ENCODE measurements at places on chromosomes 12 and 14.

- no peak for DNase-seq
These were observed 673.9 kb downstream of the FLRT2 start for GRCh38 chr14:86203843-86204242.

DNA sequence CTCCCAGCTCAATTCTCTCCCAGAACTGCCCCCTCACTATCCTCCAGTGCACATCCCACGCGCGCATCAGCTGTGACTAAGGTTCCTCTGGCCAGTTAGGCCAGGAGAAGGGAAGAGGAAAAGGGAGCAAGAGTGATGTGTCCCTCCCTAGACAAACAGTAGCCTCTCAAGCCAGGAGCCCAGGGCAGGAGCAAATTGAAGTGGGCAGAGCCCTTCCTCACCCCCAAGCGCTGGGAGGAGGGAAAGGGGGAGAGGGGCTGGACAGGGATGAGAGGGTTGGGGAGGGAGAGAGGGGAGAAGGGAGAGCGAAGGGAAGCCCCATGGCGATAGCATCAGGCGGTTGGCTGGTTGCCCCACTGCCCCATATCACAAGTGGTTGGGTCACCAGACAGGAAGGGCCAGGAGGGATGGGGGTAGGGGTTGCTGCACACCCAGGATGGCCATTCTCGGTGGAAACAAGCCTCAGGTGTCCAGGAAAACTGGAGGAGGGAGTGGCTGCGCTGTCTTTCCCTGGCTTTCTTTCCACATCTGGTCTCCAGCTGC lies 1.1 kb downstream of the CD63 start:
- no peak for DNase-seq

DNA sequence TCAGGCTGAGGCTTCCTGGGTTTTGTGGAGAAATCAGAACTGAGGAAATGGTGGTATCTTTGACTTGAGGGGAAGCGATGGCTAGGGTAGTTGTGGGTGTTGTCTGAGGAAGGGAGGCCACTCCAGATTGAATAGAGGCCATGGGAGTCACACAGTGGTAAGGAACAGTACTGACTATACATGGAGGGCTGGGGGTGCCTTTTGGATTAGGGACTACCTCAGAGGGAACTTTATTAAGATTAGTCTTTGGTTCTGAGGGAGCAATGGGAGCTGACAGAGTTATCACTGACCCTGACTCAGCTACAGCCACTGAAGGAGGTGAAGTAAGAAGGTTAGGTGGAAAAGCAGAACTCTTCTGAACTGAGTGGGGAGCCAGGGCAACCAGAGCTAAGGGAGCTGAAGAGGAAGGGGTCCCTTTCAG lies 4.4 kb downstream of the NACA start:
- no peak for DNase-seq

DNA sequence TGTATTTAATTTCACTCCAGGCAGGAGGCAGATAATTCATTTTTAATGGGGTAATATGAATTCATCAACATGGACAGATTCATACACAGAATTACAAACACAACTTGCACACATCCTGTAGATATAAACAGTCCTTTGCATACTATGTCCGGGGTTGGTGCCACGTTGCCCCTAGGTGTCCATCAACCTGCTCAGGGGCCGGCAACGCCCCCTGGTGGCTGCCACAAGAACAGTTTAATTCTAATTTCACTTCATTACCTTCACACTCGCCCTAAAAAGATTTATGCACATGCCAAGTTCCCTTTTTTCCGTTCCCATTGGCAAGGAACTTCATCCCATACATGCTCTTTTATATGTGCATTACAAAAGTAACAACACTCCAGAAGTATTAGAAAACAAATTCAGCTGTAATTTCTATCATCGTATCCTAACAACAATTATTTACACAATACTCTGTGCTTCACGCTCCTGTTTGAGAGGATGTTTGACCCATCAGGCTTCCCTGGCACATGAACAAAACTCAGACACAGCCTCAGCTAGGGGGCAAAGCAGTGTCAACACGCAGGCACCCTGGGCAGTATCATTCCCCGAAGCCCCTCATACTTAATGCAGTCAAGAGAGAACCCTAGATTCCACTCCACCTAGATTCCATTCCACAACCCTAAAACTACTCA lies 15.5 kb downstream of the MANSC1 start:
- DNase-seq, result peak; percentile 34

DNA sequence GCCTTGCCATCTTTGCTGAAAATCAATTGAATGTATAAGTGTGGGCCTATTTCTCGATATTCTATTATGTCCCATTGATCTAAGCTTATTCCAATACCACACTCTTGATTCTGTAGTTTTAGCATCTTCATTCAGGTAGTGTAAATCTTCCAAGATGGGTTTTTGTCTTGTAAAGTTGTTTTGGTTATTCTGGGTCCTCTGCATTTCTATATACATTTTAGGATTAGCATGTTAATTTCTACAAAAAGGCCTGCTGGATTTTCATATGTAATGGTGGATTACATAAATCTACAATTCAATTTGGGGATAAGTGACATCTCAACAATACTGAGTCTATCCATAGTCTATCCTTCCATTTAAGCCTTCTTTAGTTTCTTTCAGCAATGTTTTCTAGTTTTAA lies 86.0 kb upstream of the ANO4 start:
- no peak for DNase-seq

DNA sequence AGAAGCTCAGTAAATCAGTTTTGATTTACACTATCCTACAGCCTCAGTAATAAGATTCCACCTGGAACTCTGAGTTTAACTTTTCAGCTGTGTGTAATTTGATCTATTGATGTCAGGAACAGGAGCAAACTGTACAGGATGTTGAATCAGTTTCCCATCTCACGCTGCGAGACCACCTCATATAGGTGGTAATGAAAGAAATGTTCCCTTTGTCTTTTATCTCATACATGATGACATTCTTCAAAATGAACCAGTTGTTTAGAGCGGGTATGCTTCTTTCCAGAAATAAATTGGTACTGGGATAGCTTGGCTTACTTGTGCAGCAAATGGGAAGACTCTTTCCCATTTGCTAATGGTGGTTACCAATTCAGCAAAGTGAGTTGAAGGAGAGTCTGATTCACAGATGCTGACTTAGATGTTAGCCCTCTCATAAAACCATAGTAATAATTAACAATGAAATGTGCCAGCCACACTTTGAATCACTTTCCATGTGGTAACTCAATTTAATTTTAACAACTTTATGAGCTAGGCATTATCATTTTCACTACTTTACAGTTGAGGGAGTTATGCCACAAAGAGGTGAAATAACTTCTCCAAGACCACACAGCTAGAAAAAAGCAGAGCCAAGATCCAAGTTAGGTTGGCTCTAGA lies 251.5 kb downstream of the PAWR start:
- DNase-seq, result no peak

DNA sequence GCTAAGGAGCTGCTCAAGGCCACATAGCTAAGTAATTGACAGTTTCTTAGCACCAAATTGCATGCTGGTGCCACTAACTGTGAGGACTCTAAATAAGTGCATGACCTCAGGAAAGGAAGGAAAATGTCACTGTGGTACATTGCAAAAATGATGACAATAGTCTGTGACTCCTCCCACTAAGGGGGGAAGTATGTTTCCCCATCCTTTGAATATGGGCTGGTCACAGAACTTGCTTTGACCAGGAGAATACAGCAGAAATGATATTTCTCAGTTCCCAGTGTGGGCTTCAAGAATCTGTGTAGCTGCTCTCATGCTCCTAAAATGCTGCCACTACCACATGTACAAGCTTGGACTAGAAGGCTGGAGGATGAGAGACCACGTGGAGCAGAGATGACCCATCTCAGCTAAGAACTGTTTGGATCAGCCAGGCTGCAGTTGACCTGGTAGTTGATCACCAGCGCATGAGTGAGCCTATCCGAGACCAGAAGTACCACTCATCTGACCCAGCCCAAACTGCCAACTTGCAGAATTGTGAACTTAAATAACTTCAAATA lies 42.2 kb upstream of the NOS1 start:
- no peak for DNase-seq

DNA sequence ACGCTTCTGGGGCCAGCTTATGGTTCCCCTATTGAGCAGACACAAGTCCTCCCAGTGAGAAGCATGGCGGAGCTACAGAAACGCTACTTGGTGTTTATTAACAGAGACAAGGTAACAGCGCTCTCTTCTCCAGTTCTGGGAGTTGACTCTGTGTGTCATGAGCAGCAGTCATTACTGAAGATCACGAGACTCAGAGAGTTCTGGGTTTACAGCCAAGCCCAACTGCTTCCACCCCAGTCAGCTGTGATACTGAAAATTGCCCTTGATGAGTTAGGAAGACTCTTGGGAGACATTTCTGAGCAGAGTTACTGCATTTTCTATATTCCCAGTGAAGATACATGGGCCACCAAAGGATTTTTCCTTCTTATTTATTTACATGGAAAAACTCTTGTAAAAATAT lies 48.6 kb downstream of the CFAP251 start:
- DNase-seq, result no peak

DNA sequence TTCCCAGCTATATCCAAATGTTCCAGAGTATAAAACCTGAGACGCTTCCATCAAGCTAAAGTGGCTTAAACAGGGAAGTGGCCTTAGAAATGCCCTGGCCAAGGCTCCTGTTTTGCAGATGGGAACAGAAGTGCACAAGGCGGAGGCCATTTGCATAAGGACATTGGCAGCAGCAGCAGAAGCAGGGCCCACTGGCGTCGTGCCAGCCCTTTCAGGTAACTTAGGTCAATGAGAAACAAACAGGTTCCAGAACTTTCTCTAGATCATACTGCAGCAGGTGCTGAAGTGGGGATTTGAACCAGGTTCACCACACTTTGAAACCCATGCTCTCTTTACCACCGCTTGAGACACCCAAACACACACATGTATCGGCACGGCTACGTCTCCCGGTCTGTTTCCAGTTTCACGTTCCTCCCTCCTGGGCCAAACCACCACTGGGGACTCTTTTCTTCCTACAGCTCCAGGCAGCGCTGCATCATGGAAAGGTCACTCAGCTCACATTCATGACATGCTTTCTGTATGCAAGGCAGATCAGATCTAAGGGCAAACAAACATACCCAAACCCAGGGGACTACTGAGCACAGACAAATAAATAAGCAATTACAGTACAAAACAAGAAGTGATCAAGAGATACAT lies 46.0 kb upstream of the PLEKHG6 start:
- DNase-seq, result peak; percentile 65

- no peak for DNase-seq
These were observed 160.7 kb upstream of the TMTC1 start for GRCh38 chr12:29944269-29945000.

GRCh38 chr12:104329707-104330532 lies 26.4 kb downstream of the EID3 start:
- no peak for DNase-seq

- peak; percentile 38 for DNase-seq
These were observed 10.3 kb downstream of the KRT7 start for GRCh38 chr12:52243259-52243855.

- no peak for DNase-seq
These were observed 807.7 kb upstream of the SEL1L start for GRCh38 chr14:82341261-82341810.

DNA sequence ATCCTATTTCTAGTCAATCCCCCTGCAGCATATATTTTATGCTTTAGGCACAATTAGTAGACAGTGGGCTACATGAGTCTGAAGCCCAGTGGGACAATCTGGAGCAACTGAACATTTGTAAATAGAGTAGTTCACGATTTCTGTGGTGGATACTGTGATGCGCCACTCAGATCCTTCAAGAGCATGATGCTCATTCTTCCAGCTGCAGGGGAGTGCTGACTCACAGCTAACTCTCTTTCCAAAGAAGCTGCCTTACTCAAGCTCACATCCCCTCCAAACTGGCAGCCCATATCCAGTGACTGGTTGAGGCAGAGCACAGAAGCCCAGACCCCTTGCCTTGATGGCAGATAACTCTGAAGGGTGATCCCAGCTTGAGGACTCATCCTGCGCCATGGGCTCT lies 224.2 kb upstream of the EEA1 start:
- DNase-seq, result no peak

GRCh38 chr12:29314416-29314815 lies 66.6 kb downstream of the ERGIC2 start:
- no peak for DNase-seq

DNA sequence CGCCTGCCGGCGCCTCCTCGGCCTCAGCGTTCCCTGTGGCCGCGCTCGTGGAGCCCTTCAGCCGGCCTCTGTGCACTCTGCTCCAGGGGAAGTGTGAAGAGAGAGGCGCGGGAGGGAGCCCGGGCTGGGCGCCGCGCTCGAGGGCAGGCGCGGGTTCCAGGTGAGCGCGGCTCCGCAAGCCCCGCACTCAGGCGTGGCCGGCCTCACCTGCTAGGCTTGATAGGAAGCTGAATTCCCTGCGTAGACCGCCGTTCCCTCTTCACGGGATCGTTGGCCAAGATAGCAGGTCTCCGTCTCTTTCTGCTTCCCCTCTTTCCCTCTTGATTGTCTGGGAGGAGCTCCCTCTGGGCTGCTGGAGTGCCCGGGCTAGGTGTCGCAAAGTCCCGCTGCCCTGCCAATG lies 89.7 kb downstream of the ASCL4 start:
- DNase-seq, result no peak

- DNase-seq, result no peak
These were observed 451.8 kb downstream of the ATP23 start for GRCh38 chr12:58393152-58393551.

- DNase-seq, result no peak
These were observed 717.8 kb upstream of the SEL1L start for GRCh38 chr14:82251494-82251893.

DNA sequence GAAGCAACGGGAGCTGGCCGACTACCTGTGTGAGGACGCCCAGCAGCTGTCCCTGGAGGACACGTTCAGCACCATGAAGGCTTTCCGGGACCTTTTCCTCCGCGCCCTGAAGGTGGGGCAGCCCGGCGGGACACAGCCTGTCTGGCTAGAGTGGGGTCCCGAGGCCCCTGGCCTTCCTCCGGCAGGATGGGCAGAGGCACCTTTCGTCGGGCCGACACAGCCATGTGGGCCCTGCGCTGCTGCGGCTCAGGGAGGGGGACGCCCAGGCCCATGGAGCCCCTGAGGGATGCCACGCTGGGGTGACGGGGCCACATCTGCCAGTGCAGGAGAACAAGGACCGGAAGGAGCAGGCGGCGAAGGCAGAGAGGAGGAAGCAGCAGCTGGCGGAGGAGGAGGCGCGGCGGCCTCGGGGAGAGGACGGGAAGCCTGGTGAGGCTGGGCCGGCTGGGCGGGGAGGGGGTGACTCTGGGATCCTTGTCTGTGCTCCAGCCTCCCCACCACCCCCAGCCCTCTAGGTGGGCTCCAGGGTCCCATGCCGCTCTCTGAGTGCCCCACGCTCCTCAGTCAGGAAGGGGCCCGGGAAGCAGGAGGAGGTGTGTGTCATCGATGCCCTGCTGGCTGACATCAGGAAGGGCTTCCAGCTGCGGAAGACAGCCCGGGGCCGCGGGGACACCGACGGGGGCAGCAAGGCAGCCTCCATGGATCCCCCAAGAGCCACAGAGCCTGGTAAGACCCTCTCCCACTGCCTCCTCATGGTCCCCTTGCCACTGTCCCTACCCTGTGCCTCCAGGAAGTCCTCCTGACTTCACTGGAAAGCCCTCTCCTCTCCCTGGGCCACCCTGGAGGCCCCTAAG lies 10.9 kb upstream of the ADSS1 start:
- DNase-seq, result no peak

- no peak for DNase-seq
These were observed 81.9 kb upstream of the GTF2A1 start for GRCh38 chr14:81302638-81303037.

- DNase-seq, result no peak
These were observed 120.5 kb downstream of the PHETA1 start for GRCh38 chr12:111248236-111249017.

GRCh38 chr12:68349220-68349621 lies 17.1 kb upstream of the MDM1 start:
- peak; percentile 64 for DNase-seq

GRCh38 chr14:74647678-74648461 lies 35.8 kb upstream of the LTBP2 start:
- peak; percentile 72 for DNase-seq
